CD4-positive, alpha-beta T cell treated with Interleukin-4 for 4 hours (primary cell): ENCODE measurements at places on chromosomes 11 and 22.

- no peak for DNase-seq
Observed at GRCh38 chr22:23268139-23268712, 87.9 kb downstream of the BCR start.

GRCh38 chr11:66692871-66693331 lies 15.2 kb upstream of the RBM4B start:
- no peak for DNase-seq

- no peak for DNase-seq
Observed at GRCh38 chr22:37996079-37996478, 11.7 kb upstream of the SOX10 start.

- no peak for DNase-seq
Observed at GRCh38 chr22:30502911-30503310, 2.6 kb downstream of the SEC14L4 start.

- DNase-seq = no peak
Observed at GRCh38 chr11:120057028-120057330, 80.9 kb downstream of the TRIM29 start.

DNA sequence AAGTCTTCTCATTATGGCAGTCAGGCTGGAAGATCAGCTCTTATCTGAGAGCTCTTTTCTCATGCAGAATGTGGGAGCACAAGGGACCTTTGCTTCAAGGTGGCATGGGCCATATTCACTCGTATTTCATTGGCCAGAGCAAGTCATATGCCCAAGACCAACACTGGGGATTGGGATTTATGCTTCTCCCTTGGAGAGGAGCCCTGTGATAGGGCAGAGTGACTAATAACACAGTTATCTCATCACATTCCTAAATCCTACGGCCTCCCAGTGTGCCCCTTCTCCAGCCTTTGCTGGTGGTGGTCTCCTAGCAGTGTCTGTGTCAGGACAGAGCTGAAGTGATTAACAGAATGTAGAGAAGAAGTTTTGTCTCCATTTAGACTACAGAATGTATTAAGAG lies 48.6 kb downstream of the SYT9 start:
- no peak for DNase-seq

GRCh38 chr11:110032259-110032658 lies 60.9 kb upstream of the ZC3H12C start:
- no peak for DNase-seq

DNA sequence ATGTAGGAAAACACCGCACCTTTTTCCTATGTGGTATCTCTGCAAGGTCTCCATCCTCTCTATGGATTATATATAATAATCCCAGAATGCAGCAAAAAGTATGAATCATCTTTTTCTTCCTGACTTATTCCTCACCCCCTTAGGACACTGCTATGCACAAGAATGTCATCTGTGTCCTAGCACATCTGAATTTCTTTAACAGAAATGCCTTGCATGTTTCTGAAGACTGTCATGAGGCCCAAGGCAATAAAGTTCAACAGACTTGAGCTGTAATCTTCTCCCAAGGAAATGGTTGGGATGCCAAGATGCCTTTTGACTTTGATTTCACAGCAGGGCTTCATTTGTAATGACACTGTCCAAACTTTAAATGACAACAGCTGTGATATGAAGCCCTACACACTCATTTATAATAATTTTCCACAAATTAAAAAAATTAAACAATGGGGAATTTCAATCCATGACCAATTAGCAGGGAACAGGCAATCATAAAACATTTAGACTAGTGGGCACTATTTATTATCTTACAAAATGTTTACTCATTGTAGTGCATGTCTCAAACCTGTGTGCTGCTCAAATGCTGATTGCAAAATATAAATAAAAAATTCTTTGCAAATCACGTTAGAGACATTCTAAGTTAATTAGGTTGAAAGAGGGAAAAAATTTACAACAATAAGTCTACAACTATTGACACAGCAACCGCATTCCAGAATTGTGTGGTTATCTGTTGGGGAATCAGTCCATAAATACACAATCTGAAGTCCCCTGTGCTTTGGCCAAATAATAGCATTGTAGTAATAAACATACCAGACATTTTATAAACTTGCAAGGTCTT lies 242.3 kb downstream of the SWAP70 start:
- no peak for DNase-seq
